Erythroblast (primary cell): ENCODE measurements at places on chromosomes 13 and 19.
A peak's percentile ranks its signal among the peaks of the same experiment; 100 is the strongest.

DNA sequence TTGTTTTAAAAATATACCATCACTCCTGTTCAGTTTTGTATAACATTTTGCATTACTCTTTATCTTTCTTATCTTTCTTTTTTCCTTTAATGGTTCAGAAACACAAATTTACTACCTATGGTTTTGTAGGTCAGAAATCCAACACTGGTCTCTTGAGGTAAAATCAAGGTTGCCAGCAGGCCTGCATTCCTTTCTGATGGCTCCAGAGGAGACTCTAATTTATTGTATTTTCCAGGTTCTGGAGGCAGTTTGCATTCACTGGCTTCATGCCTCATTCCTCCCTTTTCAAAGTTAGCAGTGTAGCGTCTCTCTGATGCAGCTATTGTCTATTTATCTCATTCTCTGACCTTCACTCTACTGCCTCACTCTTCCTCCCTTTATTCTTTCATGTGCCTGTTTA is 767.4 kb downstream of the SLITRK6 start:
- DNase-seq: no peak

GRCh38 chr19:32581705-32582179 is 752 bp downstream of the PDCD5 start:
- DNase-seq: peak; percentile 62

DNA sequence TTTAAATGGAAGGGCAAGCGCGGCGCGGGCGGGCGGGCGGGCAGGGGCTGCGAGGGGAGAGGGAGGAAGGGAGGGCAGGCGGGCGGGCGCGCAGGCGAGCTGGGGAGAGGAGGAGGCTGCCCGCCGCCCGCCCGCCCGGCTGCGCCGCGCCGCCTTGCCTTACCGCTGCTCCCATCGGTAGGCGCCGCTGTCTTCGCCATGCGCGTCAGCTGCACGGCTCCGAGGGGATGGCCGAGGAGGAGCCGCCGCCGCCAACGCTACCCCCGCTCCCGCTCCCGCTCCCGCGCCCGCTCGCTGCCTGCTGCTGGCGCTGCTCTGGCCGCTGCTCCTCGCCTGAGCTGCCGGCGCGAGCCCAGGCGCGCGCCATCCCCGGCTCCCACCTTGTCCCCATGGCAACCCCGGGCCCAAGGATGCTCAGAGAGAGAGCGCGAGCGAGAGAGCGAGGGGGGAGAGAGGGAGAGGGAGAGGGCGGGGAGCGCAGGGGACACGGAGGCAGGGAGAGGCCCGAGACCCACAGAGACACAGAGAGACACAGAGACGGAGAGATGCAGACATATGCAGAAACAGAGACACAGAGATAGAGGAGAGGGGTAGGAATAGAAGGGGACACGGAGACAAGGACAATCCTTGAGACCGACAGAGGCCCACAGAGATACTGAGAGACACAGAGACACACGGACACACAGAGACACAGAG is 40.3 kb downstream of the DEDD2 start:
- peak; percentile 76 for DNase-seq

- DNase-seq: no peak
Observed at GRCh38 chr19:4656102-4656501, 14.0 kb downstream of the MYDGF start.

- no peak for DNase-seq
Observed at GRCh38 chr13:72823724-72824123, 41.8 kb downstream of the PIBF1 start.

- no peak for DNase-seq
Observed at GRCh38 chr19:50555450-50556281, 12.6 kb downstream of the LRRC4B start.

DNA sequence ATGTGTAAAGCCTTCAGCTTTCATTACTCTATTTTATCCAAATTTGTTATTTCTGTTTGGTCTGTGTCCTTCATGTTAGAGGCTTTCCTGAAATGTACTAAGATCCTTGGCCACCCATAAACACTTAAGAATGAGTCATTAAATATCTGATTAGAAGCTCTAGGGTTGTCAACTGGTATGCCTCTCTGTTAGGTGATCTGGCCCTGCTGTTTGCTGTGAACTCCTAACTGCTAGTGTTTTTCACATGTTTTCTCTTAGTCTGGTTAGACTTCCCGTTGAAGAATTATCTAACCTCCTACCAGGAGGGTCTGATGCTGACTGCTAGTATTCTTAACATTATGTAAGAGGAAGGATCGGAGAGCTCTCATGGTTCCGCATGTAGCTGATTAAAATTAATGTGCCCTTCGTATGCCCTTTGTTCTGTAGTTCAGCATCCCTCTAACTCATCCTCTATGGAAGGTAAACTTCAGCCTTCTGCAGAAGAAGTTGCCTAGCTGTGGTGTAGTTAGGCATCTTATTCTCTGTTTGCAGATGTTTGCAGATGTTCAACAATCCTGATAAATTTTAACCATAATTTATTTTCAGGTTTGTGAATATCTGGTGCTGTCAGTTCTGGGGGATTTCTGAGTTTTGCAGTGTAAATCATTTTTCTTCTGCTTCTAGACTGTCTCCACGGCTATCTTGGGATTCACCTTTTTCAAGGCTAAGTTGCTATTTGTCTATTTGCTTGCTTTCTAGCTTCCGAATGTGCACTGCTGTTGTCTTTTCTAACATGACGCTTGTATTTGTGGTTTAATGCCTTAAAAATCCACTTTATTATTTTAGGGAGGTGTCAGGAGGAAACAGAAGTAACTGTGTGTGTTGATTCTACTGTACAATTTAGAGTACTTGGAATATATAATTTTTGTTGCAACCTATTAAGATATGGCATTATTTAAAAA is 207.2 kb upstream of the SPRY2 start:
- no peak for DNase-seq

- DNase-seq: peak; percentile 99
Observed at GRCh38 chr19:49118565-49119410, at the start of gene C19orf73. C19orf73 (minus strand) TSS chr19:49119143; CDS start chr19:49119022, 121 bp downstream.

DNA sequence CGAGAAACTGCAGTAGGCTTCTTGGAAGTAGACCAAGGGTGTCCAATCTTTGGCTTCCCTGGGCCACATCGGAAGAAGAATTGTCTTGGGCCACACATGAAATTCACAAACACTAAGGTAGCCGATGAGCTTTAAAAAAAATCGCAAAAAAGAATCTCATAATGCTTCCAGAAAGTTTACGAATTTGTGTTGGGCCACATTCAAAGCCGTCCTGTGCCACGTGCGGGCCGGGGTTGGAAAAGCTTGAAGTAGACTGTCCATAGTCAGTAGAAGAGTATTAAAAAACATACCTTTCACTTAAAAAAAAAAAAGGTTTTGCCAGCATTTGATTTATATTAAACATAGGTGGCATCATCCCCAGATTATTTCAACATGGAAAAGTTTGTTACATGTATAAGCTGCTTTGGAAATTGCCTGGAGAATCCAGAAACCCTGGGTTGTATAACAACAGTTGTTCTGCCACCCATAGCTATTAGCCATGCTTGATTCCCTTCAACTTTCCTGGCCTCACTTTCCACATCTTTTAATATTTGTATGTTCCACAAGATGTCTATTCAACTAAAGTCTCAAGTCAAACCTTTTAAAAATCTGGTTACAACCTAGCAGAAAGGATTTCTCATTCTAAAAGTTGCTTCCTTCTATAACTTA is 1.0 kb downstream of the IFT88 start:
- no peak for DNase-seq

DNA sequence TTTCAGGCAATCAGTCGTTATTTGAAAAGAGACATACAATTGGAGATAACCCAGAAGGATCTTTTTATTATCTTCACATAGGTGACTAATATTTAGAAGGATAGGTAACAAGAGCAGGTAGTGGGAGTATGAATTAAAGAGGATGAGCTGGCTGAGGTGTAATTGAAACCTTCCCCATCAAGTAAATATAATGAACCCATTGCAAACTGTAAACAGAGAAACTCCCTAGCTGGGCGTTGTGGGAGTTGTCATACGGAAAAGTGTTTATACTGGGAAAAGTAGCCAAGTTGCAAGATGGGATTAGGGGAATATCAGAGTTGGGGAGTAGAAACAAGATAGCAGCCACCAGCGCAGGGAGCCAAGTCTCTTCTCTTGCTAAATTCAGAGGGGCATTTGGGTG is 448.4 kb downstream of the COG6 start:
- no peak for DNase-seq

DNA sequence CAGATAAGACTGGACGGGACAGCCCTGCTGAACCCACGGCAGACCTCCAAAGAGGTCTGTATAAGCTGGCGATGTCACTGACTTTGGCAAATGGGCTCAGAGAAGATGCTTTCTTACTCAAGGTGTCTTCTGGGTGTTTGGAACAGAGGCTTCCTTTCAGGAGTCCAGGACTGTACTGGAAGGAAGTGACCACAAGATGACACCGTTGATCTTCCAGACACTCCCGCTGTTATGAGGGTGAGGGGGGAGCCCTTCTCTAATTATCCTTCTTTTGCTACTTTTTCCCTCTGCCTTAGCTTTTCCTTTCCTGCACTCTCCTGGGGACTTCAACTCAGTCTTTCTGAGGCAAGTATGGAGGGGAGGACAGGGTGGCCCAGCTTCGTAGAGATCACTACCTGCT is 65.2 kb upstream of the ZNF599 start:
- no peak for DNase-seq

DNA sequence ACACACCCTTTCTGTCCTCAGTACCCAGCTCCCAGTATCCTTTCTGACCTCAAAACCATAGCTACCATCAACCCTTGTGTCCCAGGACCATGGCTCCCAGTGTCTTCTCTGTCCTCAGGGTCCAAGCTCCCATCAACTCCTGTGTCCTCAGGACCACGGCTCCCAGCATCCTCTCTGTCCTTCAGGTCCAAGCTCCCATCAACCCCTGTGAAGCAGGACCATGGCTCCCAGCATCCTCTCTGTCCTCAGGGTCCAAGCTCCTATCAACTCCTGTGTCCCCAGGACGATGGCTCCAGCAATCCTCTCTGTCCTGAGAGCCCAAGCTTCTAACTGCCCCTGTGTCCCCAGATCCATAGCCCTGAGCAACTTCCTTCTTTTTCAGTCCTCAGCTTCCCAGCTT is 1.7 kb upstream of the CADM4 start:
- no peak for DNase-seq
